ENCODE measurements at places on chromosomes 12 and 14.

GRCh38 chr12:79374545-79374944 is 316.2 kb downstream of the PAWR start:
- no peak for DNase-seq

DNA sequence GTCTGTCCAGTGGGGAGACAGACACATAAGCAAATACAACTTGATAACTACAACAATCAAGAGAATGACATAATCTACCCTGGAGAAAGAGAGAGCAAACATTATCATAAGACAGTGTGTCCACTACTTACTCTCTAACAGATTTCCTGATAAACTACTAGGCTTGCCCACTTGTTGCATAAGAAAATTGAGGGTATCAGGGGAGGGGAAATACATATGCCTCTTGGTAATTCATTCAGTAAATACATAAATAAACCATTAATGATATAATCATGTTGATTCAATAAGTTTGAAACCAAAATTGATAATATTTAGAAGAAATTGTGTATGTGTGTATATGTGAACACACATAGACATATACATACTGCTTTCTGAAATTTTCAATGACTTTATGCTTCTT is 76.6 kb downstream of the ERGIC2 start:
- no peak for DNase-seq

DNA sequence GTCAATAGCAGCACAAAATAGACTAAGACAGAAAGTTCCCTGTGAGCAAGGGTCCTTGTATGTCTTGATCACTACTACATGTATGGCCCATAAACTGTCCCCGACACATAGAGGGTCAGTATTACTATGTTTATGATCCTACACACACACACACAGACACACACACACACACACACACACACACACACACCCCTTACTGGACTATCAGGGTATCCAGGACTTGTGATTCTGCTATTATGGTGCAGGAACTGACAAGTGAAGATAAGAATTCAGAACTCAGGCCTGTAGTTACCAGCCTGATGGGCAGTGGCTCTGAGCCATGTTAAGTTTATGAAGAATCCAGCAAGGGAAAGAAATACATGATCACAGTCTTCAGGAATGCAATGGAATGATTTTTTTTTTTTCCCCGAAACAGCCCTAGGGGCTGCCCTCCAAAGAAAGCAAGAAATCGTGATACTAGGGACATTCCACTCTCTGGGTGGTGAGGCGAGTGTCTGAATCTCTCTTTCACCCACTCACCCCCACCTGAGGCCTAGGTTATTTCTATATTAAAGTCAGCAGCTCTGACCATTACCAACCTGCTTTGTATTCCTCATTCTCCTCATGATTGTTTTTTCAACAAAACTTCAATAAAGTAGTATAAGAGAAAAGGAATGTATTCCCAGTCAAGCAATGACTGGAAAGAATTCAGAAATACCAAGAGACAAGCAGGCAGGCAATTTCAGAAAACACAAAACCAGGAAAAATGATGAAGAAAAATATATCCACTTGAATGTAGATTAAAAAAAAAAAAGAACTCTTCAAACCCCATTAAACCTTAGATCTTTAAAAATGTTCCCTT is 105.8 kb downstream of the AVPR1A start:
- DNase-seq, result no peak

GRCh38 chr12:9050521-9051157 is 61.3 kb downstream of the KLRG1 start:
- no peak for DNase-seq

DNA sequence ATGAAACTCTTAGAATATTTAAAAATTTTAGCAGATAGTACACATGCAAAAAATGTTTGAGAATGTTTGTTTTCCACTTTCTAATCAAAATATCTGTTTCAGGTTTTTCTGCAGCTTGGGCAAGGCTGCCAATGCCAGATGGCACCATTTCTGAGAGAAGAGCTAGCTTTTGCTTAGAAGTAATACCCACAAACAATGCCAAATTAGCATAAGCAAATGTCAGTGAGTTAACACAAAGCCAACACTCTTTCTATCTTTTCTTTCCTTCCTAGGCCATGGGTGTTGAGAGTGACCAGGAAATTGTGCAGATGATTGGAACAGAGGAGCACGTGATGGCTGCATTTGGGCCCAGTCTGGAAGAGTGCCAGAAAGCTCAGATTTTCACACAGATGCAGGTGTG is 35.2 kb downstream of the POLR3B start:
- no peak for DNase-seq

DNA sequence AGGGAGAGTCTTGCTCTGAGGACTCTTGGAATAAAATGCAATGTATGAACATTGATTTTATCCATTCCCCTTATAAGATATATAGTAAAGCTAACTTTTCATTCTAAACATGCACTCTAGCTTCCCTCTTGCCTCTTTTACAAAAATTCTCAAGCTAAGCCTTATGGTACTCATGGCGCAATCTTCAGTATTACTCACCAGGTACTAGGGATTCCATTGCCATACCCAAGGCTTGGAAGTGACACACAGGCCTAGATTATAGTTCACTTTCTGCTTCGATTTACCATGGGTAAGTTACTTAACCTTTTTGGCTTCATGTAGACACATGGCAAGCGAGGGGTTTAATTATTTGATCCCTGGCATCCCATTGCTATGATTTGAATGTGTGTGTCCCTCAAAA is 331.5 kb downstream of the LRIG3 start:
- DNase-seq, result no peak

DNA sequence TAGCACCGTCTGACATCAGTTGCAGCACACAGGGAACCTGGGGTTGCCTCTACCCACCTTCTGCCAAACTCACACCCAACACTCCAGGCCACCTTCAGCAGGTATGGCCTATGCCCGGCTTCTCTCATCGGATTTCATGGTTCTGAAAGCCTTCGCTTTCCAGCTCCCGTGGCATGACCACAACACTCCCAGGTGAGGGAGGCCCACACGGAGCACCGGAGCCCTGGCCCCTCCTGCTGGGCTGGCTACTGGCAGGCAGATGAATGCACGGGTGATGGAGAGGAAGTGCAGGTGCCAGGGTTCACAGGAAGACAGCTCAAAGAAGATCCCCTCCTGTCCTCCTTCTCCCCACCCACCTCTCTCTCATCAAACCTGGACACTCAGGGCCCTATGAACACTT is 37.2 kb downstream of the CACNA2D4 start:
- DNase-seq, result no peak

DNA sequence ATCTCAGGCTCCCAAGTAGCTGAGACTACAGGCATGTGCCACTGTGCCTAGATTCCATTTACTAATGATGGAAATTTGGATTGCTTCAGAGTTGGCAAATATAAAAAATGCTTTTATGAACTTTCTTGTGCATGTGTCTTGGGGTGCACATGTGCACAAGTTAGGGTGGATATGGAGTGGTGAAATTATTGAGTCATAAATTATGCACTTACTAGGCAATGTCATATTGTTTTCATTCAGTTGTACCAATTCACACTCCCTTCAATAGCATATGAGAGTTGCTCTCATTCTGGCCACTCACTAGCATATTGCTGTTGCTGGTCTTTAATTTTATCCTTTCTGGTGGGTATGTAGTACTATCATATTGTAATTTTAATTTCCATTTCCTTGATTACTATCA is 45.7 kb upstream of the KRAS start:
- no peak for DNase-seq

- DNase-seq, result no peak
These were observed 29.7 kb upstream of the NR2C1 start for GRCh38 chr12:95102916-95103671.

DNA sequence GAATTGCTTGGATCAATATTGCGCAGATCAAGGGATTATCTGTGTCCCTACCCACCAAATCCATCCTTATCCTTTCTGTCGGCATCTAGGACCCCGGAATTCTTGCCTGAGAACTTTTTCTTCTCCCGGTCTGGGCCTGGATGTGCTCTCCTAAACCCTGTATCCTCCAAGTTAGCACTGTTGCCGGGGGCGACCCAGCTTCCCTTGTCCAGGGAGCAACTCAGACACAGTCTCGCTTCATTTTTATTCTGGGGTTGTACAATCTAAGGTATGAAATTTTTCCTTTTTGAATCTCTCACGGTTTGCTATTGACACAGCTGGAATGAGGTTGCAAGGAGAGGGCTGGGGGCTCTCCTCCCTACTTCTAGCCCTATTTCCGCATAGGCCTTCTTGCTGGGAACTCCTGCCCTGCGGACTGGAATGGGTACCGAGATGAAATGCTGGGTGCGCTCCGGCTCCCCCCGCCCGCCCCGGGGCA is 403 bp upstream of the PNP start:
- DNase-seq, result no peak

DNA sequence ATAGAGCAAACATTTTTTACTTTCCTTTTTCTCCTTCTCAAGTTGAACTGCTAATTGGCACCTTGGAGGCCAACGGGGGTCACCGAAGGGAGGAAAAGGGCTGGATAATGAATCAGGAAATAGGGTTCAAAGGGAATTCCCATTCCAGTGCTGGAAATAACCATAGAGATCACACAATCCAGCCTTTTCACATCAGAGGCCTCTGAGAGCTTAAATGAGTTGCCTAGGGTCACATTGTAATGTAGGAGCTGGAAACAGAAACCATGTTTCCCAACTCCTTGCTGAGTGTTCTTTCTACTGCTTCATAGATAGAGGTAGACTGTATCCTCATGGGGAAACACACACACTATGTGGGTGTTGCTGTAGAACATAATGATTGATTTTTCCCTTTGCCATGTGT is 60.6 kb upstream of the DDHD1 start:
- DNase-seq, result no peak

DNA sequence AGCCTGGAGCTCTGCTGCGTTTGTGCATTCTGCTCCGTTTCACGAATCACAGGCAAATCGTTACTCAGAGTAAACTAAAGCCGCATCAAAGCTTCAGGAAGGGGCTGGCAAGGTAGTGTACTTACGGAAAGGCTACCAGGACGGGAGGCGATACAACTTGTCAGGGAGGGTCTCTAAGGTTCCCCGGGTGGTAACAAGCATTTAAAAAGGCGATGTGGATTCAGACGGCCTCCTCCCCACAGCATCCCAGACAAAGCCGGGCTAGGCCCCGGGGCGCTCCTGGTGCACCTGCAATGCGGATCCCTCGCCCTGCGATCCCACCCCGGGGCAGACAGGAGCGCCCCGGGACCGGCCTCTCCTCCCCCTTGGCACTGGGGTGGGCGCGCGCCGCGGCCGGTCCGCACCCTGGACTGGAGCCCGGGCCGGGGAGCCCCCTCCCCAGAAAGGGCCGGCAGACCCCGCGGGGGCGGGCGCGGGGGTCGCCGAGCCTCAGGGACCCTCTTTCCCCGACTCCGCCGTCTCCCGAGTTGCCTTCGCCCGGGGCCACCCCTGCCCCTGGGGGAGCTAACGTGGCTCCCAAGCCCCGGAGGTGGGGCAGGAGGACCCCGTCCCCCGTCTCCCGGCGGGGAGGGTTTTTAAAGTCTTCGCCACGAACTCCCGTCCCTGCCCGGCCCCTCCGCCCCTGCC is 718 bp downstream of the CCDC92 start:
- DNase-seq, result peak; percentile 23

DNA sequence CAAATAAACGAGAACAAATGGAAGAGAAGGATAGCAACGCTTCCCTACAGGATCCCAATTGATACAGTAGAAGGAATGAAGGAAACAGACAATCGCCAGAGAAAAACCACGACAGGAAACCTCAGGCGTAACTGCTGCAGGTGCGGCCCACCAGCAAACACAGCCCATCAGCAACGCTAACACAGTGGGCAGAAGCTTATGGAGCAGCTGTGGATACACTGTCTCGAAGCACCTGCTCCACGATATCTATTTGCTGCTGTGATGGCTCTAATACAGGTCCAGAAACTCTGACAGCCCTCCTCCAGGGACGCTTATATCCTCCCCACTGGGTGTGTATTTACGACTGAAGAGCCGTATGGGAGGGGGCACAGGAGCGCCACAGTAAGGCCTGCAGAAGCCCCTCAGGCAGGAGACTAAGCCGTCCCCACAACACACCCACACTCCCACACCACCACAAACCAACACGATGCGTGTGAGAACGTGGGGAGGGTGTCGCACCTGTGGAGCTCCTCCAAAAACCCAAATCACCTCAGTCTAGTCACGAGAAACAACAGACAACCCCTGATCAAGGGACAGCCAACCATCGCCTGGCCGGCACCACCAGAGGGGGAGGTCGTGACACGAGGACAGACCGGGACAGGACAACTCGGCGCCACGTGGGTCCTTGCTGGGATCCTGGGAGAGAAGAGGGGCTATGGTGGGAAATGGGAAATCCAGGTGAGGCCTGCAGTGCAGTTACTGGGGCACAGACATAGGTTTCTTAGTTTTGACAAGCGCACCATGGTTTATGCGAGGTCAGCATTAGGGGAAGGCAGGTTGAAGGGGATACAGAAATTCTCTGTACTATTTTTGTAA is 24.0 kb downstream of the POLE start:
- DNase-seq, result no peak

DNA sequence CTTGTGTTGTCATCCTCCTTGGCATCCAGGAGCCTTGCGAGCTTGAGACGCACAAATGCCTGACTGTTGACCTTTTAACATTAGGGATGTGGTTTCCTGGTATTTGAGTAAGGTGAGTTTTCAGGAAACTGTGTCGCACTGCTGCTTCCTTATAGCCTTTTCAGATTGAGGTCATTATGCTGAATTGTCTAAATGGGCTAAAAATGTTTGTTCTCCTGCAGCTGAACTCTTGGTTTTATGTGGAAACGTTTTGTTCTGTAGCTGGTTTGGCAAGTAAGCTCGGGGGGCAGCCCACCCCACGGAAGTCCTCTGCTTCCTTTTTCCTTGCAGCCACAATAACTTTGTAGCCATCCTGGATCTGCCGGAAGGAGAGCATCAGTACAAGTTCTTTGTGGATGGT is 5.7 kb downstream of the PRKAB1 start:
- DNase-seq, result no peak

GRCh38 chr12:113933201-113933786 is 32.8 kb downstream of the RBM19 start:
- DNase-seq, result no peak

DNA sequence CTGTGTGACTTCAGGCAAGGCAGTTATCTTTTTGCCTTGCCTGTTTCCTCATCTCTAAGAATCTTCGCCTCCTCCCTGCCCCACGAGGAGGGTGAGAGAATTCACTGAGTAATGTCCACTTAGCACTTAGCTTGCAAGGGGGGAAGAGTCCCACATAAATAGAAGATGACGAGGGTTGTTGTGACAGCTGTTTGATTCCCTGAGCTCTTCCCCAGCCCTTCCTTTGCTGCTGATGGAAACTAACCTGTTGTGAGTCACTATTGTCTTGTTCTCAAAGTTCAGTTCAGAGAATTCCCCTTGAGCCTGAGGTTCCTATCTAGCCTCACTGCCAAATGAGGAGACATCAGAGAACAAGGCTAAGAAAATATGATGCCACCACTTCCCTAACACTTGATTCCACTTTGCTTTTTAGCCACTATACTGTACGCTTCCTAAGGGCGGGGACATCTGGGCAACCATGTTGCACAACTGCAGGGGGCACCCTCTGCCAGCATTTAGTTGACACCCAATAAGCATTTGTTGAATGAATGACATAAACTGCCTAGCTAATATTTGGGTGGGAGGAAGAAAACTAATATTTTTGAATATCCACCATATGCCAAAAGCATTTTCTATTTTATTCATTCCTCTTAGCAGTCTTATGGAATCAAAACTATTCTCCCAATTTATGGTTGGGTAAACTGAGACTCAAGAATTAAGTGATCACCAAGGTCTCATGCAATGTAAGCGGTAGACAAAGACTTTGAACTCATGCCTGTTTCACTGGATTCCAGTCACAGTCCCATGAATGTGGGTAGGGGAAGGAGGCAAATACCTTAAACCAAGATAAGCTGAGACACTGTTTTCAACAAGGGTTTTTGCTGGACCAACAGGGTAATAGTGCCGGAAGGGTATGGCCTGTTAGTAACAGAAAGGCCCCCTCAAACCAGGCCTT is 77.6 kb downstream of the ZFP36L1 start:
- DNase-seq, result no peak

GRCh38 chr14:45651890-45652289 is 398.9 kb upstream of the MIS18BP1 start:
- DNase-seq, result no peak

Data from activated CD4-positive, alpha-beta T cell treated with anti-CD3 and anti-CD28 coated beads, Interleukin-2, amount 50 U/mL, for 1 hour (primary cell).